ENCODE measurements at places on chromosomes 6 and 20.

DNA sequence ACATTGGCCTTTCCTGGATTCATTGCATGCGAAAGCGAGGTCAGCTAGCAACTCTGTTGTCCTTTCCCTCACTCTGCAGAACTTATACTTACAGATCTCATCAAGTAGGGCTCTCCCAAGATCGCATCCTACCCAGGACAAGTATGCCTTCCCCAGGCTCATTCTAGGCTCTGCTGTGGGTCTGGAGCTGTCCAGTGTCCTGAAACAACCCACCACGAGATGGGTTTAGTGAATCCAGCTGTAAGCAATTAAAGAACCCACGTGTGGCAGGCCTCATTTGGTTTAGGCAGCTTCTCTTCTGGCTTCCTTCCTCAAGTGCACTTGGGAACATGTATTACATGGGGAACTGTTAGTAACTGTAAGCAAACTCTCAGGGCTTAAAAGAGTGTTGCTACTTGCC is 406.5 kb upstream of the CHD6 start:
- no peak for DNase-seq

DNA sequence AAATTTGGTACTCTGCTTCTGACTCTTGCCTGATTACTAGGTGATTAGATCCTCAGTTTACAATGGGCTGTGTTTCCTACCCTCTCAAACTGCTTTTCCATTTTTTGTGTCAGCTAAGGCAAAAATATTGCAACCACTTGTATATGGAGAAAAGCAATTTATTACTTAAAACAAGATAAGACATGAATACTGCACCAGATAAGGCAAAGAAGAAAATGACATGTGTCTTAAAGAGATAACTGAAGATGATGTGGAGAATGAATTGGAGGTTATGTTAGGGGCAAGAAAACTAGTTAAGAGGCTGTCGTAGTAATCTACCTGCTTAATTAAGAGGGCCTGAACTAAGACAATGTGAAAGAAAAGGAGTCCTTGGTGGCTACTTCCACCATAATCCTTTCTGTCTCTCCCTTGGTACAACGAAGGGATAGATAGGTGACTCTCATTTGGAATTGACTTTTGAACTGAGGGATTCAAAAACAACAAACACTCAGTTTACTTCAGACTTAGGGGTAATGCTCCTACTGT is 16.3 kb upstream of the REV3L start:
- DNase-seq, result no peak

GRCh38 chr6:5968817-5969734 is 37.6 kb downstream of the NRN1 start:
- DNase-seq, result no peak

DNA sequence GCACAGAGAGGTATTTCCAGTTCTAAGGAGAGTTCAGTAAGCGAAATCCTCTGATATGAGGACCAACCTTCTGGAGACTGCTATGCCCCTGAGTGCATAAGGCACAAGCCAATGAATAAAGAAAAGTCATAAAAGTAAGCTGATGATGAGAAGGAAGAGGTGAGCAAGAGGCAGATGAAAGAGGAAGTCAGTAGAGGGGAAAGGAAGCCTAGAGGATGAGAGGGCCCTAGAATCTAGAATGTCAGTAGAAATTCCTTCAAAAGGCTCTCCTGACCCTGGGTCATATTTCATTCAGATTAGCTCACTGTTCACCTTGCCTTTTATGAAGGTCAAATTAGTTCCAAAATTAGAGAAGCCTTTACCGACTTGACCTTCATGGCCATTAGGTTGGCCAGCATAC is 209.2 kb downstream of the CD83 start:
- no peak for DNase-seq

- DNase-seq, result no peak
Observed at GRCh38 chr6:90428514-90428913, 131.9 kb upstream of the BACH2 start.

DNA sequence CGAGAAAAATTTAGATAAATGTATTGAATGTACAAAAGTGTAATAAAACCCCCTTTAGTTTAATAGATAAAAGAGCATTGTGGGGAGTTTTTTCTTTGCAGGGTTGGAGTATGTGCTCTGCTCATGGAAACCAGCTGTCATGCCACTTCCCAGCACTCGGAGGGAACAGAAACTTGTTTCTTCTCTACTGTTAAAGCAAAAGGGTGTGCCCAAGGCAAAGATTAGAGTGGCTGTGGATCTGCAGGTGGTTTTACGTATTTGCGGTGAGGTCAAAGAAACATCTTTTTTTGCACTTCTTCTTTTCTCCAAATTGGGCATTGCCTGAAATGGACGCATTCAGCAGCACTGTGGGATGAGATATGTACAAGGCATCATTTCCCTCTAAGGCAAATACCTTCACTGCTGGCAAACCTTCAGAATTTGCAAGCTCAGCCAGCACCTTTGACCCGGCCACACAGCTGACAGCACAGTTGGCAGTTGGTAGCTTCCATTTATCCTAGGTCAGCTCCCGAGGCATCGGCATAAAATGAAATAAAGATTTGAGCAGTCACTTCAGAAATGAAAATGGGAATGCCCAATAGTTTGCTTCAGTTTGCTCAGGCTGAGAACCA is 178.4 kb upstream of the EYA4 start:
- peak; percentile 29 for DNase-seq

DNA sequence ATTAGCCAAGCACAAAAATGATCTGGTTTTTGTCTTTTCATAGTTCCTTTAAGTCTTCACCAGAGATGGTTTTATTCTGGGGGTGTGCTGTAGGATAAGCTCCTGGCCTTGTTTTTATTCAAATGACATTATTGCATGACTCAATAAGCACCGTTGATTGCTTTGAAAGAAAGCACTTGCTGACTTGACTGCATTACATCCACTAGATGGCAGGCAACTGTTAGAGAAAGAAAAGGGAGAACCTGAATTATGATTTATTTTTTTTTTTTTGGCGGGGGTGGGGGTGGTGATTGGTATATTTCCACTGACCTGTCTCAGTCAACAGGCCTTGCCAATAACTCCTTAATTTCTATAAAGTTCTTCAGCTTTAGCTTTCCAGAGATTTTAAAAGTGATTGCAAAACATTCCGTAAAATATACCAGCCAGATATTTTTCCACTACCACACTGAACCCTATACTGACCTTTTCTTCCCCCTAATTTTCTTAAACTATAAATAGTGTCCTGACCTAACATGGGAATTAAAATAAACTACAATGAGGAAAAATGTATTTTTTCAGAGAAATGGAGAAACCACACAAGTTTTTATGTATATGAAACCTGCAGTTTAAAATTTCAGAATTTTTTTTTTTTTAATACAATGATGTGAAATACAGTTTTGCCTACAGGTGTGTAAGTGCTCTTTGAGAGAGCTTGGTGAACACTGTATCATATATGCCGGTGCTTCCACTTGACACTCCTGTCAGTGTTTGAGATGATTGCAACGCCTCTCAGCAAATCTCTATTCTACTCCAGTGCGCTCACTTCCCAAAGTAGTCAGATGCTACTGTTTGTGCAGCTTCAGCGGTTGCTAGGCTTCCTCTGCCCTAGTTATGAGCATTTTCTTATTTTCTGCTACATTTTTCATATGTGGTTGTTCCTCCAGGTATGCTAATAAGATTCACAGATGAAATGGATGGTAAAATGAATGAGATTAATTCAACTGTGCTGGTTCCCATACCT is 274.3 kb downstream of the CD109 start:
- DNase-seq, result no peak

DNA sequence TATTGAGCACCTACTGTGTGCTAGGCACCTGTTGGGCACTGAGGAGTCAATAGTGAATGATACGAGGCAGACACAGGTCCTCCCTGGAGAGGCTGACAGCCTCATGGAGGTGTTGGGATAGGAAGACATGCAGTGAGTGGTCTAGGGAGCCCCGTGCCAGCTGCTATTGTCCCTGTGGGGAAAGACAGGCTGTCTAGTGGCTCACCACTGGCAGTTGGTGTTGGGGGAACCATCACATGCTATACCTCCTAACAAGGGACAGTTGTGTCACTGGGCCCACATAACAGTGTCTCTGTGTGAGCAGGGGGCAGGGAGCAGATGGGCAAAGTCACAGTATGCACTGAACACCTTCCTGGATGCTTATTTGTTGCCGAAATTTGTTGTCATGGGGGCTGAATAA is 45.9 kb upstream of the CTNNBL1 start:
- no peak for DNase-seq

DNA sequence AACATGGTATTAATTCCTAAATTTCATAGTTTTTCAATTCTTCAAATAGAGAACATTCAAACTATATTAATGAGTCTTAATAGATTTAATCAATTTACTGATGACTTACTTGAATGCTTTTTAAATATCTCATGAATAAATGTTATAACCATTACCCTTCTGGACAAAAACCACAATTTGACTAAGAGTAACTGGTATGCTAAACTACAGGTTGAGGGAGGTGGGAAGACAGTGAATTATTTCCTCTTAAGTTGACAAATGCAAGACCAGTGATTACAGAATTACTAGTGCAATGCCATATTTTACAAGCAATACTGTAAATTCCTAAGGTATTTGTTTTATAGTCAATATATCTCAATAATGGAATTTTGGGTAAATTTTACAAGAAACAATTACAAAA is 65.1 kb downstream of the REV3L start:
- no peak for DNase-seq

DNA sequence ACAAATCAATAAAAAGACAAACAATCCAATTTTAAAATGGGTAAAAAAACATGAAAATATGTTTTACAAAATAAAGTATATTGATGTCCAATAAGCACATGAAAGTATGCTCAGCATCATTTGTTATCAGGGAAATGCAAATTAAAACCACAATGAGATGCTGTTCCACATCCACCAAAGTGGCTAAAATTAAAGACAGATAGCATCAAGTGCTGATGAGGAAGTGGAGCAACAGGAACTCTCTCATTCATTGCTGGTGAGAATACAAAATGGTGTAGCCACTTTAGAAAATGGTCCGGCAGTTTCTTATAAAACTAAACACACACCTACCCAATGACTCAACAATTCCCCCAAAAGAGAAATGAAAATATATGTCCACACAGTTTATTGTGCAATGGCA is 42.3 kb upstream of the CST7 start:
- no peak for DNase-seq

DNA sequence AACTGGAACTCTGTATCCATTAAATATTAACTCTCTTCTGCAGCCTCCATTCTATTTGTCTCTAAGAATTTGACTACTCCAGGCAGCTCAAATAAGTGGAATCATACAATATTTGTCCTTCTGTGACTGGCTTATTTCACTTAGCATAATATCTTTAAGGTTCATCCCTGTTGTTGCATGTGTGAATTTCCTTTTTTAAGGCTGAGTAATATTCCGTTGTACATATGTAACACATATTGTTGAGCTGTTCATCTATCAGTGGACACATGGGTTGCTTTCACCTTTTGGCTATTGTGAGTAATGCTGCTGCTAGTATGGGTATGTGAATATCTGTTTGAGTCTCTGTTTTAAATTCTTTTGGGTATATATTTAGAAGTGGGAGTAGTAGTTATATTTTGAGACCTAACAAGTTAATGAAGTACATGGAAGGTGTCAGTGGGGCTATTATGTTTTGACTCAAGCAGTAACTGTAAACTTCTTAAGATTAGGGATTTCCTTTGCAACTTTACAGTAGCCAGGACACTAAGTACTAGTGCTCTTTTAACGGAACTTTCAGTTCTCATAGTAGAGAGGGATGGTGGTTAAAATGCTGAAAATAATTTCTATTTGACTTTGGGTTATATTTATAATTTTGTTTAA is 29.7 kb upstream of the TMEM217 start:
- DNase-seq, result no peak

DNA sequence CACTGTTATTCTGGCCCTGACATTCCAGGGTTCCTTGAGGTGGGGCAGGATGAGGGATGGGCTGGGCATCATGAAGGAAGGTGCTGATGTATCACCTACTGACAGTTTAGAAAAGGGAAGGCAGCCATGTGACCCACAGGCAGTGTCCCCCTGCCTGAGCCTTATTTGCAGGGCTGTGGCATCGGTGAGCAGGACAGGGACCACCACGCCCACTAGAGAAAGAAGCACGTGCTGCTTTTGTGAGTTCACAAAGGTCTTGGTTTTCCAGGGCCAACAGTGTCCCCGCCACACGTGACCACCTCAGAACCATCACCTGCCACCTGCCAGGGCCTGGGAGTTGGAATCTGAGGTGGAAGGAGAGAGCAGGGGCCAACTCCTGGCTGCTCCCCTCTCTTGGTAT is 43.5 kb upstream of the SCRT2 start:
- DNase-seq, result no peak

DNA sequence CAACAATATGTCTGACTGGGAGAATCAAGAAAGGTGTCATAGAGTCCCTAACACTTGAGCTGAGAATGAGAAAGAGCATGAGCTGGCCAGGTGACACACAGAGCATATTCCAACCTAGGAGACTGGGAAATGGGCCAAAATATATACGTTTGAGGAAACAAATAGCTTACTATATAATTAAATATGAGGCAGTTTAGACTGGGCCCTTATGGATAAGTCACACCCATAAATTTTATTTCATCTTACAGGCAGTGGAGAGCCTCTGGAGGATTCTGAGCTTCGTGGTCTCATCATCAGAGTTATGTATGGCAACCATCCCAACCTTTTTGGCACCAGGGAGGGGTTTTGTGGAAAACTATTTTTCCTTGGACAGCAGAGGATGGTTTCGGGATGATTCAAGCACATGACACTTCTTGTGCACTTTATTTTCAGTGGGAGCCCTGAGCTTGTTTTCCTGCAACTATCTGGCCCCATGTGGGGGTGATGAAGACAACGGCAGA is 12.9 kb upstream of the NQO2 start:
- no peak for DNase-seq

DNA sequence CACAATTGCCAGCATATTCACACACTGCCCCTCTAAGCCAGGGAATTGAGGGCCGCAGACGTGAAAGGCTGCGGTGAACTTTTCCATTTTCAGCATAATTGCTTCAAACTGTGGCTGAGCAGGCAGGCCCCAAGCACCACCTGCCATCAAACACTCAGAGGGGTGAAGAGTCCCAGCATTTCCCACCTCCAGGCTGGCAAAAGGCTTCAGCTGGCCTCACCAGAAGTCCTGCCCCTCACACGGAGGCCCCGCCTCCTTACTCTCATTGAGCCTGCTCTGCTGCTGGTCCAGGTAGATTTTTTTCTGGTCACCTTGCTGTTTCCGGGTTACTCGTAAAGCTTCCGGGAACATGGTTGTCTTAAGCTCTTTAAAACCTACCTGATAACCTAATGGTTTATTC is 52.0 kb upstream of the PRELID3B start:
- no peak for DNase-seq

GRCh38 chr6:61538801-61539200 is 747.2 kb downstream of the KHDRBS2 start:
- DNase-seq, result no peak

DNA sequence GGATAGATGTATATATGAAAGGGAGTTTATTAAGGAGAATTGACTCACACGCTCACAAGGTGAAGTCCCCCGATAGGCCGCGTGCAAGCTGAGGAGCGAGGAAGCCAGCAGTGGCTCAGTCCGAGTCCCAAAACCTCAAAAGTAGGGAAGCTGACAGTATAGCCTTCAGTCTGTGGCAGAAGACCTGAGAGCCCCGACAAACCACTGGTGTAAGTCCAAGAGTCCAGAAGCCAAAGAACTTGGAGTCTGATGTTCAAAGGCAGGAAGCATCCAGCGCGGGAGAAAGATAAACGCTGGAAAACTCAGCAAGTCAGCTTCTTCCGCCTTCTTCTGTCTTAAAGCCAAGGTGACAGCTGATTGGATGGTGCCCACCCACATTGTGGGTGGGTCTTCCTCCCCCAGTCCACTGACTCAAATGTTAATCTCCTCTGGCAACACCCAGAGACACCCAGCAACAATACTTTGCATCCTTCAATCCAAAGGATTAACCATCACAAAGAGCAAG is 102.6 kb upstream of the GJE1 start:
- DNase-seq, result no peak
